GM06990 (cell line): ENCODE measurements at places on chromosomes 6 and 20.

DNA sequence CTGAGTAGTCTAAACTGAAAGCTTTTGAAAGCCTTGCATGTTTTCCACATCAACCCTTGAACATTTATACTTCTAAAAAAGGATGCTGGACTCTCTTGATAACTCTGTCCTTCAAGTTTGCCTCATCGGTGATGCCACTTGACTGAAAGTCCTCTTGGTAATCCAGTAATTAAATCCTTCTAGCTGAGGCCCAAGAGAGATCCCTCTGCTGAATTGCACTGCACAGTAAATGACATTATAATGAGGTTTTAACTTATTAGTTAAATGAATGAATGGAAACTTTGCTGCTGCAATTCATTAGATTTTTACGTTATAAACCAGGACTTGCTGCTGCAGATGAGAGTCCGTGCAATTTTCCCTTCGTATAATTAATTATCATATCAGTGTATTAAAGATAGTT is 363.9 kb upstream of the FLRT3 start:
- no peak for DNase-seq

DNA sequence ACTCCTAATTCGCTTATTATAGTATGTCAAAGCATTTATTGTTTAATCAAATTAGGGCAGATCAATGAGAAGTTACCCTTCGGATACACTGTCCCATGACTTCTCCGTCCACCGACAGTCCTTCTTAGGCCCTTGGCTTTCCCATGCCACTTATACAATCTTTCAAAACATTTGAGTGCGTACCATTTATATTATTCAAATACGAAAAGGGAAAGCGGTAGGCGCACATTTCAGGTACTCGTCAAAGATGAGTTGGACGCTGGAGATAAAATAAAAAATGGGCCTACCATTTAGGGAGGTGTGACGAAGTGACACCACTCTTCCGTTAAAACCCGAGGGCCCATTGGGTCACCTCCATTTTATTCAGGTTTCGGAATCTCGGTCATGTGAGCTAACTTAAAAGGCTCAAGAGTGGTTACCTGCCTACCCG is 542 bp upstream of the AFG1L start:
- DNase-seq, result no peak

GRCh38 chr6:27163834-27164233 is 83.7 kb upstream of the PRSS16 start:
- no peak for DNase-seq

DNA sequence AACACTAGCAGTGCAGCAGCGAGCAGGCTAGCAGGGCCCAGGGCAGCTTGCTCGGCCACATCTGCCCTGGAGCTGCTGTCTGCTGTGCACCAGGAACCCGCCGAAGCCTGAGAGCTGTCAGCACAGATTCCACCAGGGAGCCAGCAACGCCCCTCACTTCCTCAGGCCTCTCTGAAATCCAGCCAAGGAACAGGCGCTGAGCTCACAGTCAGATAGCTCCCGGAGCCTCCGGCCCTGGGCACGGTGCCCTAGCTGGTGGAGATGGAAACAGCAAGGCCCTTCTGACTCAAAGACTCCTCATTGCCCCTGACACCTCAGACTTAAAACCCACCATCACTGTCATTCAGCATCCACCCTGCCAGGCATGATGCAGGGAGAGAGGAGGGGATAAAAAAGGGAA is 839.4 kb downstream of the MAFB start:
- DNase-seq, result no peak

- peak; percentile 37 for DNase-seq
Observed at GRCh38 chr20:5654557-5654956, 95.6 kb upstream of the SHLD1 start.

DNA sequence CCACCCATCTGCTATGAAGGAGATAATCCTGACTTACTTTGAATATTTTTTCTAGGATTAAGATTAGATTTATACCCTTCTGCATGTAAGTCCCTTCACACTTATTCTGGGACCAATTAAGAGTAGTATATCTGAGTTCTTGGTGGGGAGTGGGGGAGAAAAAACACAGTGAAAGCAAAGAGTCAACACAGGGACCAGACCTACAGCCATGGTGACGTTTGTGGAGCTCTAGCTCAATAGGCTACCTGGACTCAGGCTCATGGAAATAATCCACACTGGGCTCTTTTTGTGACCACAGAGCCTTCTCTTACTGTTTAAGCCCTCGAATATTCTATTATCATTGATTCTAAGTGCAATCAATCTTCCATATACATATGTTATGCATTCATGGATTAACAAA is 491.4 kb downstream of the LMBRD1 start:
- DNase-seq, result no peak

GRCh38 chr6:81900616-81901015 is 148.1 kb upstream of the TENT5A start:
- no peak for DNase-seq

GRCh38 chr6:36840432-36841403 is 1.5 kb upstream of the CPNE5 start:
- DNase-seq, result peak; percentile 19

- no peak for DNase-seq
Observed at GRCh38 chr6:11011787-11012234, 32.3 kb downstream of the ELOVL2 start.

GRCh38 chr20:16498526-16499253 is 74.6 kb downstream of the KIF16B start:
- no peak for DNase-seq

GRCh38 chr6:144666781-144667180 is 381.6 kb downstream of the UTRN start:
- no peak for DNase-seq

GRCh38 chr6:56852260-56853010 is 102.5 kb upstream of the BEND6 start:
- DNase-seq, result no peak

DNA sequence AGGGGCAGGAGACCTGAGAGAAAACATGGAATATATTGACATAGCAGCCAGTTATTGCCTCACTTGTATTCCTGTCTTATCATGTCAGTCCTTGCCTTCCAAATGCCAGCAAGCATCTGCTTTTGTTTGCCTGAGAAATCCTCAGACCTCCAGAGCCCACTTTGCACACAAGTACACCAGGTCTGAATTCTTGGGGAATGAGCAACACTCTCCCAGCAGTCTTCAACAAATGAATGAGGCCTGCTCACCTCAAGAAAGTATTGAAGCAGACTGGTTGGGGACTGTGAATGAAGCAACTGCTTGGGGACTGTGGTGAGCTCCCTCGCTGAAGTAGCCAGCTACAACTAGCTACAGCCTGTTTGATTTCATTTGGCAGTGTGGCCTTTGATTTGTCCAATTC is 172.8 kb upstream of the SPTLC3 start:
- DNase-seq, result no peak

- no peak for DNase-seq
Observed at GRCh38 chr6:63713332-63713731, 77.7 kb downstream of the PHF3 start.

DNA sequence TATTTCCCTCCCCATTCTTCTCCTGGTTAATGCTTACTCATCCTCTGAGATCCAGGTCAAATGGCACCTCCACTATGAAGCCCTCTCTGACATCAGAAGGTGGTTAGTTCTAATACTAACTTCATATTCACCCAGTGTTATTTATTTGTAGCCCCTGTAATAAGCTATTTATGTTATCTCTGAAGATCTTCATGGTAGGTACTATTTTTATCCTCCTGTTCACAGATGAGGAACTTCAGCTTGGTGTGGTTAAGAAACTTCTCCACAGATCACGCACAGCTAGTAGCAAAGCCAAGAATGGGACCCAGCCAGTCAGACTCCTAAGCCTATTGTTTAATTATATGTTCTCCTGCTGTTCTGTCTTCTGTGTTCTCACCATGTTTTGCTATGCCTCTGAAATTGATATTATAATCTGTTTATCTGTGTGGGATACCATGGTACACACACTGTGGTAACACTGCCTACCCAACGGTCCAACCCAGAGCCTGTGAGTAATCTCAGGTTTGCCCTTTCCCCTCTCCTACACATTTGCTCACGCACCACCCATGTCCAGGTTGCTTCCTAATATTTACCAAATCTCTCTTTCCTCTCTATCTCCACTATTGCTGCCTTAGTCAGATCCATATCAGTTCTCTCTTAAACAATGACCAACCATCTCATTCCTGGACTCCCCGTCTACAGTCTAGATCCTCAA is 98.4 kb downstream of the IPCEF1 start:
- peak; percentile 31 for DNase-seq

GRCh38 chr6:137968455-137968804 is 101.4 kb downstream of the TNFAIP3 start:
- no peak for DNase-seq

GRCh38 chr6:75934643-75935472 is 137.6 kb downstream of the IMPG1 start:
- peak; percentile 33 for DNase-seq

GRCh38 chr20:47152068-47152467 is 204.4 kb downstream of the ZMYND8 start:
- DNase-seq, result no peak

DNA sequence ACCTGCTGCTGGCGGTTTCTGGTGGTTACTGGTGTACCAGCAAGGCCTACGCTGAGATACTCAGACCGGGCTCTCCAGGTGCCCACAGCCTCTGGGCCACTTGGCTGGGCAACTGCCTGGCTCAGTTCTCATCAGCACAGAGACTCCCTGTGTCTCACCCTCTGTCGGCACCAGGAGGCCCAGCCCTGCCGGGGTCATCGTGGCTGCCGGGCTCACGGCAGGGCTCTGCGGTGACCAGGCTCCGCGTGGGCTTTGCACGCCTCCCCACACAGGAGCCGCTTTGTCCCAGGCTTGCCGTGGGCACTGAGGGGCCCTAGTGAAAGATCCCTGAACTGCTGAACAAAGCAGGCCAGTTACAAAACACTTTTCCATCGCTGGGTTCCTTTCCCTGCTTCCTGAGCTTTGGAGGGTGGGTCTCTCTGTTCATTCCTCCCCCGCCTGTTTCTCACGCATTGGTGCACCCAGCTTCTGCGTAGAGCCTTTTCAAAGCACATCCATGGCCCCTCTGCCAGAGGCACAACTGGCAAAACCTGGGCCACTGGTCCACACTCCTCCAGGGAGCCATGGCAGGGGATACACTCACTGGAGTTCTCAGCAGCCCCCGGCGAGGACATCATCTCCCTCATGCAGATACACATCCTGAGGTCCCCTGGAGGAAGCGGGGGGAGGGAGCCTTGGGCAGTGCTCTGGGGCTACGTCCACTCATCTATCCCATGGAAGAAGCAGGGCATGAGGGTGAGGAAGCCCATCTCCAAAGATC is 117.0 kb downstream of the NFATC2 start:
- DNase-seq, result no peak
